ENCODE measurements at places on chromosomes 2 and 18.

GRCh38 chr18:68447286-68447685 lies 267.6 kb downstream of the TMX3 start:
- no peak for DNase-seq

- DNase-seq, result no peak
Observed at GRCh38 chr2:39217192-39217550, 26.6 kb downstream of the CDKL4 start.

DNA sequence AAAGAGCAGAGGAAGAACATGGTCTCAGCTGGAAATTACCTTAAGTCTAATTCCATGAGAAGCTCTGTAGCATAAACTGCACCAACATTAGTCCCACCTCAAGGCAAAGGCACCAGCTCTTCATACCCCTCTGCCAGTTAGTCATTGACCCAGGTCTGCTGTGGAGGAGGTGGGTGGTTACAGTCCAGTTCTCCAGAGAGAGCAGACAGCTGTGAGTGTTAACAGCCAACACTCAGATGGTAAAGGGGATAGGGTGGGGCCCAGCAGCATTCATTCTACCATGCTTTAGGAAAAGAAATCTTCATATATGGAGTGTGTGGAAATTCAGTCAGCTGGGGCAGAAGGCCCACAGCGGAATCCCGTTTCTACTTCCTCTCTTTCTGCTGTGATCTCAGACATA lies 159.7 kb upstream of the FBXO11 start:
- no peak for DNase-seq

GRCh38 chr2:233323851-233324250 lies 16.2 kb downstream of the SAG start:
- DNase-seq, result peak; percentile 15

GRCh38 chr2:127032621-127033020 lies 74.3 kb downstream of the BIN1 start:
- DNase-seq, result no peak

DNA sequence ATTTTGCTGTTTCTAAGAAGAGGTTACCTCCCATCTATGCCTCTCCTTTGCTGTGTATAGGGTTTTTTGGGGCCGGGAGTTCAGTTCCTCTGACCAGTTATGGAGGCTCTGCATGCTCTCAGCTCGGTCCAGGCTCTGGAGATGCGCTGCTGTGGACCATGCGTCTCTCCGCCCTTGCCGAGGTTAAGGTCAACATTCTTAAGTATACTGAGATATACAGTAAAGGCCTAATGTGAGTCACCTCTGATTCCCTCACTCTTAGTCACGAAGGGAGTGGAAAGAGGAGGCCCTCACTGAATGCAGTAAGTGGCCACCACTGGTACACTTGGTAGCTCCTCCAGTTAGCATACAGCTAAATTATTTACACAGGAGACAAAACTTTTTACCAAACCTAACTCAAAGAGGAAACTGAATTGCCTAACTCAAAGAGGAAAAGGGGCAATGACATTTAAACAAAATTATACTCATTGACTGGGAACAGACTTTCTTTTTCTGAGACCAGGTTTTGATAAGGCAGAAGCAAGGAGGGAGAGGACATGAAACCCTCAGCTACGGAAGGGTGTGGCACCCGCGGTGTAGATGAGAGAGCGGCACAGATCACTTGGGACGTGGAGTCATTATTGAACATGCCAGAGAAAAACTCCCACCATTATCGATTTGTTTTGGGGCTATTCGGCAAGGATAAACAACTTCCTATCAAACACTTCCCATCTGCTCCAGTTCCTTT lies 98.7 kb downstream of the COPS8 start:
- no peak for DNase-seq

- no peak for DNase-seq
Observed at GRCh38 chr2:147030966-147031720, 813.7 kb upstream of the ACVR2A start.

DNA sequence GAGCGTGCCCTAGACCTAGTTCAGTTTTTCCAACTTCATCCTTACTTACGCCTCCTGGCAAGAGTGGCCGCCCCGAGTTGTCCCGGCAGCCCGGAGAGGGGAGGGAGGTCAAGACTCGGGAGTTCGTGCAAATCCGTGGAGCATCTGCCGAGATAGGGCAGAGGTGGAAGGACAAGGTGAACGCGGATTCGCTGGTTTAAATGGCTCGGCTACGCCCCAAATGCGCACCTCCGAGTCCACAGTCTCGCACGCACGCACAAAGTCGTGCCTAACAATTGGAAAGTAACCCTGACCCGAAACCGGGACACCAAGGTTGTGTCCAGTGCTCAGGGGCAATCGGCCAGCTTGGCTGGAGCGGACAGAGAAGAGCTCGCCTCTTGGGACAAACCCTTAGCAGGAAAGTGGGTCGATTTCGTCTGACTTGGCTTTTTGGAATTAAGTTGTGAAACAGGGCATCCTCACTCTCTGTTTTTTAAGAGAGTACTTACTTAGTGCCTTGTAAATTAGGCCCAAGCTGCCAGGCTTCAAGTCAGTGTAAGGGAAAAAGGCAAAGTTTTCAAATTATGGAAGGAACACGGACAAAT lies 726 bp upstream of the SS18 start:
- no peak for DNase-seq

DNA sequence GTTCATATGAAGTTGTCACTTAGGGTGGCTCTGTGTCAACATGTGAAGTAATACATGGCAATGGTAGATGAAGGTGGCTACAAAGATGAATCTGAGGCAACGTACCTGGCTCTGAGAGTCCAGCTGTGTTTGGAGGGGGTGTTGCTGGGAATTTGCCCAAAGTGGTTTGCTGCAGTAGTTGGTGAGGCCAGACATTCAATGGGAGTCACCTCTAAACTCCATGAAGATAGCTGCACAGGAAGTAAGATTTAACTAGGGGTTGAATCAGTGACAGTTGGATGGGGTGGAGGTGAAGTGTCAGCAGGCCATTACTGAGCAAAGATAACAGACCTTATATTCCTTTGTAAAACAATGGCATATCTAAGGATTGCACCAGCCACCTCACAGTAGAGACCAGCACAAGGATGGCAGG lies 71.8 kb downstream of the NUP35 start:
- DNase-seq, result no peak

- DNase-seq, result no peak
Observed at GRCh38 chr2:186093174-186093573, 354.6 kb downstream of the FSIP2 start.
